ENCODE measurements at places on chromosomes 2 and 18.

- DNase-seq, result no peak
Observed at GRCh38 chr2:189412330-189412953, 28.8 kb upstream of the WDR75 start.

GRCh38 chr2:128364441-128364911 is 45.8 kb upstream of the HS6ST1 start:
- DNase-seq, result no peak

GRCh38 chr2:207434899-207435465 is 94.8 kb upstream of the CREB1 start:
- DNase-seq, result no peak

- DNase-seq, result no peak
Observed at GRCh38 chr2:68737711-68738110, 3.1 kb downstream of the ARHGAP25 start.

DNA sequence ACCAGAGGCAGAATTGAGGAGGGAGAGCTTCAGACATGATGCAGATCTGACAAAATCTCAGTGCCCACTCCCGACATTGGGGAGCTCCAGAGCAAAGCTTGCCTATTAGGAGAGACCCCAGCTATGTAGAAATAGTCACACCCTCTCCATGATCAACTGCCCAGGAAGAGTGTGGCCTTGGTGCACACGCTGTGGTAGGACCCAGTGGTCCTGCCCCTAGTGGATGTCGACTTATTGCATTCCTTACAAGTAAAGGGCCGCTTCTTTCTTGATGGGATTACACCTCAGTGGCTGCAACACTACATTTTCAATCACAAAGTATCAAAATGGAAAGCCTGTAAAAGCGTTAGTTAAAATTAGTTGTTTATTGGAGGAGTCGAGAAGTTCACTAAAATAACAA is 64.2 kb downstream of the VRK2 start:
- no peak for DNase-seq

GRCh38 chr2:143252138-143252907 is 123.1 kb downstream of the ARHGAP15 start:
- DNase-seq, result no peak

GRCh38 chr18:34758378-34758948 is 48.4 kb downstream of the DTNA start:
- DNase-seq, result no peak

DNA sequence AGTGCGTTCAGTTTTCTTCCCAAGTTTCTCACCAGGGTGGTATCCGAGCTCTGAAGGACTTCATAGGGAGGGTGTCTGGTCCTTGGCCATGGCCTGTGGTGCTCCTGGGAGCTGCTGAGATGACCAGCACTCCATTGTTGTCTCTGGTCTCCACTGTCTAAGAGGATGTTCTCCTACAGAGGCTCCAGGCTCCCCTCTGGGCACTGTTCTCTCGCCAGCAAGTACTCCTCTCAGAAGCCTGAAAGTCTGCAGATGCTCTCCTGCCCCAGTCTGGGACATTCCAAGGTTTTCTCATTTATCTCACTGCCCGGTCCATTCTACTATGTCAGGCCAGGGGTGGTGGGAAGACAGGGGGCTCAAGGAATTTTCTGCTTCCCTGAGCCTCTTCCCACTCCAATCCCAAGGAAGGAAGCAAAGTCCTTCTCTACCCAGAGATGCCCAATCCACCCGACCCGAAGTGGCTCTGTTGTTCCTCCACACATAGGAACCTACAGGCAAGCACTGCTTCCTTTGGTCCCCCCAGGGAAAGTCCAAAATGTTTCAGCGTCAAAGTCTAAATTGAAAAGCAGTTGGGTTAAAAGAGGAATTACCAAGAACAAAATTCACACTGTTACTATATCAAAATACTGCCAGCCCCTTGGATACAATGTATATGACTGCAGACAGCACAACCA is 110.5 kb downstream of the GYPC start:
- DNase-seq, result no peak

GRCh38 chr2:133573491-133574162 is 5.4 kb upstream of the NCKAP5 start:
- no peak for DNase-seq

GRCh38 chr18:73749304-73749703 is 398.3 kb downstream of the FBXO15 start:
- DNase-seq, result no peak

DNA sequence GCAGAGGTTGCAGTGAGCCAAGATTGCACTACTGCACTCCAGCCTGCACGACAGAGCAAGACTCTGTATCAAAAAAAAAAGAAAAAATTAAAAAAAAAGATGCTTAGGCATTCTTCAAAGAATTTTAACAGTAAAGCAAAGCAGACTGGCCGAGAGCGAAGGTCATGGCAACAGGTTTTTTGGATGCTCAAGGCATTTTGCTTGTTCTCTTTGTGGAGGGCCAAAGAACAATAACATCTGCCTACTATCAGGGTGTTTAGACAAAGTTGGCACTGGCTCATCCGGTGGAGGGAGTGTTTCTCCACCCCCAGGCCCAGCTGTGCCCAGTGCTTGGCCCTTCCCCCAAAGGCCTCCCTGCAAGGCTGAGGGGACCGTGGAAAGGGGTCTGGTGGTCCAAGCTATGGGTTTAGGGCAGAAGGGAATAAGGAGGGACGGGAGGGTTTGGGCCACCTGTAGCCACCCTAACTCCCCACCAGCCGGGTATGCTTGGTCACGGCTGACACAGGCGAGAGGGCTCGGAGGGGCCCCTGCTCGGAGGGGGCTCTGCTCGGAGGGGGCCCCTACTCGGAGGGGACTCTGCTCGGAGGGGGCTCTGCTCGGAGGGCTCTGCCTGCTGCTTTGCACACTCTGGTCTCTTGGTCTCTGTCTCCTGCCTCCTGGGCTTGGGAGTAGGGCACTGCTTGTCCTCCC is 26.7 kb upstream of the ALLC start:
- no peak for DNase-seq

DNA sequence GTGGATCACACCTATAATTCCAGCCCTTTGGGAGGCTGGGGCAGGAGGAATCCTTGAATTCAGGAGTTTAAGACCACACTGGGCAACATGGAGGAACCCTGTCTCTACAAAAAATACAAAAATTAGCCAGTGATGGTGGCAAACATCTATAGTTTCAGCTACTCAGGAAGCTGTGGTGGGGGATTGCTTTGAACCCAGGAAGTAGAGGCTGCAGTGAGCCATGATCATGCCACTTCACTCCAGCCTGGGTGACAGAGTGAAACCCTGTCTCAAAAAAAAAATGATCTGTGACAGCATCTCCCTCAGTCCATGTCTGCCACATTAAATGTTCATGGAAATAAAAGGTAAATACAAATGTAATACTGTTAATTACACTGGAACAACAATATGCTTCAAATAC is 121.4 kb upstream of the COL5A2 start:
- DNase-seq, result no peak

DNA sequence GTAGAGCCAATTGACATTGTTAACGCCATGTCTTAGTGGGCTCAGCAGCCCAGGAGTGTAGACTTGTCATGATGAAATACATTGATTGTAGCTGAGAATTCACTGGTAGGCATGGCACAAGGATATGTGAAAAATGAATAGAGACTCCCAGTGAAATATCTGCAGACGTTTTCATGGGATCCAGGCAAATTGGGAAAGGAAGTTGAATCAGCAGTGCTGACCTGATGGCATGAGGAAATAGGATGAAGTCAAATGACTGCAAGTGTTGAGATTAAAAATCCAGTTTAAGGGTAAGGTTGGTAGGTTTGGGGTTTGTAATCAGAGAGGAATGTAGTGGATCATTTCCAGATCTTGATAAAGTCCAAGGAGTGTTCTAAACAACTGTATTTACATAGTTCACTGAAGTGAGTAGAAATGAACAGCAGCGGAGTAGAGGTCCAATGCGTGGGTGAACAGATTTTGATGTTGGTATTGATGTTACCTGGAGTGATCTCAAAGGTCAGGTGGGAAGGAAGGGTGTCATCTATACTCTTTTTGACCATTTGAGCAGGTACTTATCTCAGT is 24.6 kb downstream of the INSIG2 start:
- no peak for DNase-seq

DNA sequence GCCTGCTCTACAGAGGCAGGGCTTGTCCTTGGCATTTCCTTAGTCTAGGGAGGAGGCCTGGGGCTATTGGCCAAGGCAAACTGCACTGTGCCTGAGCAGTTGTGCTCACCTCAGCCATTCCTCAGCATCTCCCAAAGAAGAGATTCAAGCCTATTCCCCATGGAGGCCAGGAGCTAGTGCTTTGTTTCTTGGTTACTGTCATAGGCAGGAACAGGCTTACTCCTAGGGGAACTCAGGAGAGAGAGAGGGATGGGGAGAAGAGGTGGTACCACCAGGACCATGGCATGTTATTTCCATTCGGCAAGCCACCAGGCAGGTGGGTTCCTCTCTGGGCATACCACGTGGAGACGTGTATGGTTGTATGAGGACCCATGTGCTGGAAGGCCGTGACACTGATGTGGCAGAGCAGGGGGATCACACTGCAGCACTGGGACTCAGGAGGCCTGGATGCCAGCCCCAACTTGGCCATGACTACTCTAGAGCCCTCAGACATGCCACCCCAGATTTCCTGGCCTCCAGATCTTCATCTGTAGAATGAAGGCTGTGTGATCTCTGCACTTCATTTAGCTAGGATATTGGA is 233.7 kb downstream of the LOXHD1 start:
- no peak for DNase-seq

DNA sequence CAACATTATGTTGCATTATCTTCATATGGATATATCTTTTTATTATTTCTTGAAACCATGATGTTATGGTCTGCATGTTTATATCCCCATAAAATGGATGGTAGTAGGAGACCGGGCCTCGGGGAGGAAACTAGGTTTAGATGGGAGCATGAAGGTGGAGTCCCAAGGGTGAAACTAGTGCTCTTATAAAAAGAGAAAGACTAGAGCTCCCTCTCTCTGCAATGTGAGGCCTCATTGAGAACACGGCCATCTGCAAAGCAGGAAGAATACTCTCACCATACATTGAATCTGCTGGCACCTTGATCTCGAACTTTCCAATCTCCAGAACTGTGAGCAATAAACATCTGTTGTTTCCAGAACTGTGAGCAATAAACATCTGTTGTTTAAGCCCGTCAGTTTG is 64.0 kb downstream of the NXPH2 start:
- DNase-seq, result no peak

DNA sequence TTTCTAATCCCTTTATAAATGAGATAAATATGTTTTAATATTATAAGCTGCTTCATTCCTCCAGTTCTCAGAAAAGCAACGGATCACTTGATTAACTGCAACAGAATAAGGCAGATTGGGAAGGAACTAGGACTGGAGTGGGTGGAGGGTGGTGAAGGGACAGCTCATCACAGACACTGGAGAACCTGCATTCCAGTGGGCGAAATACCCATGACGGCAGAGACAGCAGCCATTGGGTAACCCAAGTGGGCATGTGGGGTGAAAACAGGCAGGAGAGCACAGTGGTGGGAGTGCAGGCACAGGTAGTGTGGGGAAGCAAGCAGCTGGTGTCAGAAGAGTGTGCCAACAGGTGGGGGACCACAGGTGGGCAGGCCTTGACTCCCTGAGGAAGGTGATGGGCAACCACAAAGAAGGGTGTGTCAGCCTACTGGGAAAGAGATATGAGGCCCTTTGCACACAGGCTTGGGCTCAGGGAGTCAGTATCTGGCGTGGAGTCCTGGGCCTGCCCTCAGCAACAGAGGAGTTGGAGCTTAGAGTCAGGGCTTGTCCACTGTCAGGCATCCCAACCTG is 27.2 kb downstream of the DPYSL5 start:
- no peak for DNase-seq
